Thymus (tissue), 14 donors: ENCODE measurements at places on chromosomes 5 and 9. TPM values are rescaled to one million over a fixed set of nuclear protein-coding genes. Genes with fewer than 3 reads are reported as not detected.

The PCDHA6 gene
- 0.05 TPM for total RNA-seq

DNA sequence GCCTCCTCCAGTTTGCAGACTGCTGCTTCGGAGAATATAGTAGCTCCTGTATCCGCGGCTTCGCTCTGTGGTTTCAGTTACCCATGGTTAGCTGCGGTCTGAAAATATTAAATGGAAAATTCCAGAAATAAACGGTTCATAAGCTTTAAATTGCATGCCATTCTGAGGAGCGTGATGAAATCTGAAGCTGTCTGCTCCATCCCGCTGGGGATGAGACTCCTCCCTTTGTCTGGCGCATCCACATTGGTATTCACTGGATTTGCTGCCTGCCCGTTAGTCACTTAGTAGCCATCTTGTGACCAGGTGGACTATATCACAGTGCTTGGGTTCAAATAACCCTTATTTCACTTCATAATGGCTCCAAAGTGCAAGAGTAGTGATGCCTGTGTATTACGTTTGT is 36.3 kb downstream of the MSX2 start:
- no peak overlapping the region for H3K27ac ChIP-seq
- DNase-seq: no peak
- no peaks in the 10 kb centered on the region for H3K36me3 ChIP-seq
- H3K27me3 ChIP-seq: no peaks in the 10 kb centered on the region
- no peaks in the 10 kb centered on the region for H3K4me1 ChIP-seq
- no peak overlapping the region for H3K4me3 ChIP-seq

DNA sequence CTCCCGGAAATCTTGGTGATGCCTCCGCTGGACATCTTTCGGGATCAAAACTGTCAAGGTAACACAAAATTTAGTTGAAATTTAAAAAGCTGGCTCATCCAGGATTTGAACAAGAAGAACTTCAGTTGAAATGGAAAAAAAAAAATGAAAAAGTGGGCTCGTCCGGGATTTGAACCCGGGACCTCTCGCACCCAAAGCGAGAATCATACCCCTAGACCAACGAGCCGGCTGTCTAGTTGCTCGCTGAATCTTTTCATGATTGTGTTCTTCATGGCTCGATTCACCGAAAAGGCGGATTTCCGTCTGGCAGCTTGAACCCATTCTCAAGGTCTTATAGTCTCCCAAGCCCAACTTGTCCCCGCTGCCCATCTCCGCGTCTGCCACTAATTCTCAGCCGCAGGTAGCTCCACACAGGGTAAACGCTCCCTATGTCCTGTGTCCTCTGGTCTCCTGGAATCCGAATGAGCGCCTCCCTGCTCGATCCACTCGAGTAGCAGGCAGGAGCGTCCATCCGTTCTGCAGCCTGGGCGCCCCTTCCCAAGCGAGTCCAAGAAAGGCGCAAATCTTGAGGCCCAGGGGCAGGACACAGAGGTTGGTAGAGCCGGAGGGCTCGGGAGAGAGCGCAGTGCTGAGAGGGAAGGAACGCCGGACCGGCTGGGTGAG is 16.2 kb downstream of the TRIM7 start:
- H3K36me3 ChIP-seq: no peaks in the 10 kb centered on the region
- peaks cover 4% of the 10 kb centered on the region for H3K27me3 ChIP-seq
- H3K27ac ChIP-seq: no peak overlapping the region
- H3K4me3 ChIP-seq: peak overlapping the region; percentile 88

- no peaks in the 10 kb centered on the region for H3K27me3 ChIP-seq
- no peak overlapping the region for H3K27ac ChIP-seq
- H3K36me3 ChIP-seq: no peaks in the 10 kb centered on the region
- peaks cover 6% of the 10 kb centered on the region for H3K4me1 ChIP-seq
- no peak for DNase-seq
These were observed 25.7 kb upstream of the C5orf47 start for GRCh38 chr5:173963182-173963838.
